ENCODE measurements at places on chromosomes 2 and 18. TPM values are rescaled to one million over a fixed set of nuclear protein-coding genes. Genes with fewer than 3 reads are reported as not detected.

- peaks cover 8% of the 10 kb centered on the region for H3K4me1 ChIP-seq
- H3K4me3 ChIP-seq, result no peak overlapping the region
- H3K36me3 ChIP-seq, result no peaks in the 10 kb centered on the region
- H3K27me3 ChIP-seq, result peaks cover 85% of the 10 kb centered on the region
These were observed 13.6 kb downstream of the OTX1 start for GRCh38 chr2:63064197-63064596.

DNA sequence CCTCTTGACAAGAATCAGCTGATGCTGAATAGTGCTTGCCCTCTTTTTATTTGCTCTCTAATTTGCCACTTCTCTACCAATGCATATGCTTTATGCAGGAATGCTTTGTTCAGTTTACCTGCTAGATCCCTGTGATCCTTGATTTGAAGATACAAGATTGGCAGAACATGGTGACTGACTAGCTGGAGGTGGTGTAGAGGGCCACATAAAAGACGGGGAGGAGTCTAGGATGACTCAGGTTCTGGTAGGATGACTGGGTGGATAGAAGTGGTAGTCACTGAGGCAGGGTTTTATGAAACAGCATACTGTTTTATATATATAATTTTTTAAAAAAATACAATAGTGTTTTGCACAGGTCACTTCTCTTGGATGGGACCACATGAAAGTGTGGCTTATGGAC lies 6.3 kb upstream of the ADGRF3 start:
- no peak overlapping the region for H3K4me3 ChIP-seq
- DNase-seq, result no peak
- peaks cover 4% of the 10 kb centered on the region for H3K36me3 ChIP-seq
- H3K27ac ChIP-seq, result no peak overlapping the region
- H3K27me3 ChIP-seq, result no peaks in the 10 kb centered on the region

DNA sequence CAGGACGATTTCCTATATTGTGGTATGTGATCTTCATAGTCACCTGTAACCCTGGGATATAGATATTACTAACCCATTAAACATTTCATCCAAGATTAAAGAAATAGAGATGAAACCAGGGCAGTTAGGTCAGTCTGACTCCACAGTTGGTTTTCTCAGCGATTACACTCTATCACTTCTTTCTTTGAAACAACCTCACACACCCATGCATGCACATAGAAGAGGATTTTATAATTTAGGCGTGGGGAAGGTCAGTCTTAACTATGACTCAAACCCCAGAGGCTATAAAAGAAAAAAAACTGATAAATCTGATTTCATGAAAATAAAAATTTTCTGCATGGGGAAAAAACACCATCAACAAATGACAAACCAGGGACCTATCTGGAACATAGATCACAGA lies 54.2 kb downstream of the BCL2 start:
- H3K4me1 ChIP-seq, result no peaks in the 10 kb centered on the region
- H3K36me3 ChIP-seq, result no peaks in the 10 kb centered on the region
- H3K27me3 ChIP-seq, result no peaks in the 10 kb centered on the region
- no peak overlapping the region for H3K27ac ChIP-seq
- no peak overlapping the region for H3K4me3 ChIP-seq

- no peak for DNase-seq
- H3K4me3 ChIP-seq, result no peak overlapping the region
- no peak overlapping the region for H3K27ac ChIP-seq
- no peaks in the 10 kb centered on the region for H3K4me1 ChIP-seq
These were observed 13.1 kb downstream of the SOS1 start for GRCh38 chr2:39107724-39108273.

GRCh38 chr2:85188852-85189251 lies 55.7 kb downstream of the TCF7L1 start:
- no peak overlapping the region for H3K27ac ChIP-seq
- no peaks in the 10 kb centered on the region for H3K4me1 ChIP-seq
- DNase-seq, result no peak
- H3K27me3 ChIP-seq, result no peaks in the 10 kb centered on the region
- H3K4me3 ChIP-seq, result no peak overlapping the region
- no peaks in the 10 kb centered on the region for H3K36me3 ChIP-seq

- no peak overlapping the region for H3K27ac ChIP-seq
- no peaks in the 10 kb centered on the region for H3K4me1 ChIP-seq
- H3K27me3 ChIP-seq, result peaks cover 5% of the 10 kb centered on the region
- DNase-seq, result peak; percentile 19
- H3K4me3 ChIP-seq, result no peak overlapping the region
These were observed 28.5 kb downstream of the MAL start for GRCh38 chr2:95054016-95054415.

The RAB27B gene
- total RNA-seq, result 57.9 TPM

The LAMA3 gene
- 42.8 TPM for total RNA-seq
